SK-N-SH treated with all-trans-retinoic acid at 6 μM for 48 hours (cell line): ENCODE measurements at places on chromosomes 11 and 22.

- ATAC-seq, result peak; percentile 86
Observed at GRCh38 chr11:118152552-118153471, at the start of gene SCN4B. Gene SCN4B (minus strand): TSS chr11:118152823. CDS start chr11:118152673, 150 bp downstream.

DNA sequence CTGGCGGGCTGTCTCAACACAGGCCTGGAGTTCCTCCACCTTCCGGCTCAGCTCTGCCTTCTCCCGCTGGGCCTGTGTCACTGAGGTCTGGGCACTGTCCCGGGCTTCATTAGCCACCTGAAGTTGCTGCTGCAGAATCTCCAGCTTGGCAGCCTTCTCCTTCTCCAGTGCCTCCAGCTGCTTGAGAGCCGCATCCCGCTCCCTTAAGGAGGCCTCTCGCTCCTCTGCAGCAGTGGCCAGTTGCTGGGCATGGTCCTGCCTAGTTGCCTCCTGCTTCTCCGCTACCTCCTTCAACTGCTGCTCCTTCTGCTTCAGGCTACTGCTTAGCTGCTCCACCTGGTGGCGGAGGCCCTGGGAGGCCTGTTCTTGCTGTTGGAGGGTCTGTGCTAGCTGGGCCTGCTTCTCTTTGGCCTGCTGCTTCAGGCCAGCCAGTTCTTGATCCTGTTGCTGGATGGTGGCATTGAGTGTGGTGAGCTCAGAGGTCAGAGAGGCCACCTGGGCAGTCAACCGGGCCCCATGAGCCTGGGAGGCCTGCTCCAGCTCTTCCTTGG lies 16.9 kb downstream of the IL18BP start:
- ATAC-seq, result peak; percentile 30

GRCh38 chr11:105490333-105490732 lies 119.5 kb upstream of the GRIA4 start:
- ATAC-seq, result no peak

GRCh38 chr11:86629045-86629706 lies 43.2 kb downstream of the ME3 start:
- ATAC-seq, result no peak

DNA sequence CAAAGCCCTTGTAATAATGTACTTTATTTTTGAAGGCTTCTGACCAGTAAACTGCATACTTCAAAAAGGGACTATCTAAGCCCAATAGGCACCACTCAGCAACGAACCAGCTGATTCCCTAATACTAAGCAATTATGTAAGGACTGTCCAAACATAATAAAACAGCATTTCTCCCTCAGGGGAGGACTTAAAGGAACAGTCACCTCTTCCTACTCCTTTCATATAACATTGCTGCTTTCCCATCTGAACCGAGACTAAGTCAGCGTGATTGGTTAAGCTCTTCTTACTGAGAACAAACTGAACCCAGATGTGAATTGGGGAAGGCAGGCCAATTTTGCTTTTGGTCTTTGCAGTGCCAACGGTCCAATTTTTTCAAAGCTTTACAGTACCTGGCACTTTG lies 420.0 kb downstream of the METTL15 start:
- ATAC-seq, result no peak

GRCh38 chr11:95092549-95093324 lies 3.1 kb downstream of the ENDOD1 start:
- peak; percentile 40 for ATAC-seq

GRCh38 chr11:72815110-72815618 lies 953 bp downstream of the ATG16L2 start:
- ATAC-seq, result no peak

GRCh38 chr11:96264364-96264763 lies 78.6 kb downstream of the MAML2 start:
- peak; percentile 66 for ATAC-seq

DNA sequence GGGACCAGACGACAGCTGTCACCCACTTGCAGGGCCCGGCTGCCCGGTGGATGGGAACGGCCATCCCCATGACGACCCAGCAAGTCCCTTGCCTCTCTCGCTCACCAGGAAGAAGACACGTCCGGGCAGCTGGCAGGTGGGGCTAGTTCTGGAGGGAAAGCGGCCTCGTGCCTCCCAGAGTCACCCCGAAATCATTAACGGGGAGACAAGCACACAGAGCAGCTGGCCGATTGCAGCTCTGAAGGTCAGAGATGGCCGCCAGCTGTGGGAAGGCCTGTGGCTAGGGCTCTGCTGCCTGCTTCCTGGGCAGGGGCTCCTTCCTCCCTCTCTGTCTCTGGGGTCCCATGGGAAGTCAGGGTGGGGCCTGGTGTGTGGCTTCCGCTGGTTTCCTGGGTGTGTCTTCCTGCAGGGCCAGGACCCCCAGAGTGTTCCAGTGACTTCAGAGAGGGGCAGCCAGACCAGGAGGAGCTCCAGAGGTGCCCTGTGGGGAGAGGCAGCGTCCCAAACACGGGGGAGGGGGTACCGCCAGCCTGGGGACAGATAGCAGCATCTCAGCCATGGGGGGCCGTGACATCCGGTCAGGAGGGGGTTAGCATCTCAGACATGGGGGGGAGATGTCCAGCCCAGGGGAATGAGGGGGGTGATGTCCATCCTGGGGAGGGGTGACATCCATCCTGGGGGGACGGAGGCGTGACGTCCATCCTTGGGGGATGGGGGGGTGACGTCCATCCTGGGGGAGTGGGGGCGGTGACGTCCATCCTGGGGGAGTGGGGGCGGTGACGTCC lies 114.9 kb downstream of the KCNQ1 start:
- ATAC-seq, result no peak

GRCh38 chr22:17955590-17956379 lies 68.6 kb downstream of the MICAL3 start:
- no peak for ATAC-seq

DNA sequence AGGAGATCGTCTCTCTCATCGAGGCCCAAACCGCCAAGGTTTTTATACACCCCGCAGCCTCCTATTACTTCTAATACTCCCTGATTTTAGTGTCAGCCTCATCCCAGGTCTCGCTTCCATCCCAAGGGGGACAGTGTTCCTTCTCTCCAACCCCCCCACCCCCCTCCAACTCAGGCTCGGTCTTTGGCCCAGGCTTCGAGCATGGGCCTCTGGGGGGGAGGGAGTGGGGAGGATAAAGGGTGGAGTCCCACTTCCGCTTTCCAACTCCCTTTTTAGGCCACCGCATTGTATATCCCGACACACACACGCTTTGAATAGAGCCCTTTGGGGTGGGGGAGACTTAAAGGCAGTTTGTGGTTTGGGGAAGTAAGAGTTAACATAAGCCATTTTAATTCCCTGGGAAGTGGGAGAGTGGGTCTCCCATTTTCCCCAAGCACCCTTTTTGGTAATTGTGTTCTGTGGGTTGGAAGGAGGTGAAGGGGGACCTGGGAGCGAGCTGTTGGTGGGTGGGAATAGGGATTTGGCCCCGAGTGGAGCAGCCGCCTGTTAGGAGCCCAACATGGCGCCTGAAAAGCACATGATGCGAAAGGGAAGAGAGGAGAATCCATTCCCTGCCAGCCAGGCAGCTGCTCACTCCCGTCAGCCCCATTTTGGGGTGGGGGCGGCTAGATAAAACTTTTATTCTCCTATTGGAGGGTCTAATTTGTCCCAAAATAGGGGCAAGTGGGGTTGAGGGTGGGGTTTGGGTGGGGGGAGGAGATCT lies 844 bp downstream of the PCF11 start:
- peak; percentile 27 for ATAC-seq

GRCh38 chr11:78131956-78132355 lies 7.5 kb downstream of the ALG8 start:
- no peak for ATAC-seq

DNA sequence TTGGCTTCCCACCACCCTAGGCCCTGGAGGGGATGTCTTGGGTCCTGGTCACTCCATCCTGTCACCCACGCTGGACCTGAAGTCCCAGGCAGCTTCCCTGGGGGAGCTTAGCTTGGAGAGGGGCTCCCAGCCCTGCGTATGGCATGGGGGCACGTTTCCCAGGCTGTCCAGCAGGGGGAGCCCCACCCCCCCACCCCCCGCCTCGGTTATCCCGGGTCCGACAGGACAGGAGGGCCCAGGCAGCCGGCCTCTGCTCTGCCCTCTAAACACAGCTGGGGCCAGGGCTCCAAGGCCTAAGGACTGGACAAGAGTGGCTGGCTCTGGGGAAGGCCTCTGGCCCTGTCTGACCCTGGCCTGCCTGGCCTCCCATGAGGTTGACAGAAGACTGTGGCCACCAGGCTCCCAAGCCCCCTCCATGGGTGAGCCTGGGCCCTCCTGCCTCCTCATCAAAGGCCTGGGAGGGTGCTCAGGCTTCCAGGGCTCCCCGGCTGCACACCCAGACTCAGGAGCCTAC lies 104.8 kb downstream of the NECTIN1 start:
- peak; percentile 51 for ATAC-seq

- no peak for ATAC-seq
Observed at GRCh38 chr11:134385774-134386565, 26.1 kb downstream of the B3GAT1 start.
